ENCODE measurements at places on chromosomes 7 and 10. TPM values are rescaled to one million over a fixed set of nuclear protein-coding genes. Genes with fewer than 3 reads are reported as not detected.

Gene STAG3
- 4.0 TPM for total RNA-seq

Gene SLC29A4
- total RNA-seq, result 0.39 TPM

Gene UNCX
- not detected for total RNA-seq

Gene BICC1
- total RNA-seq, result not detected

Gene TAS2R3
- 0.31 TPM for total RNA-seq

Gene SHTN1
- 0.85 TPM for total RNA-seq

Gene NOM1
- total RNA-seq, result 27.6 TPM

Gene AASS
- 0.98 TPM for total RNA-seq

Gene C10orf143
- total RNA-seq, result 5.8 TPM

All from CD4-positive, alpha-beta T cell (primary cell).